Activated CD4-positive, alpha-beta T cell treated with anti-CD3 and anti-CD28 coated beads, Interleukin-10, Interleukin-2, amounts not matched to agents 100 ng/mL and 50 ng/mL, durations not matched to agents 16 hours and 8 hours (primary cell): ENCODE measurements at places on chromosomes 13 and 19.

DNA sequence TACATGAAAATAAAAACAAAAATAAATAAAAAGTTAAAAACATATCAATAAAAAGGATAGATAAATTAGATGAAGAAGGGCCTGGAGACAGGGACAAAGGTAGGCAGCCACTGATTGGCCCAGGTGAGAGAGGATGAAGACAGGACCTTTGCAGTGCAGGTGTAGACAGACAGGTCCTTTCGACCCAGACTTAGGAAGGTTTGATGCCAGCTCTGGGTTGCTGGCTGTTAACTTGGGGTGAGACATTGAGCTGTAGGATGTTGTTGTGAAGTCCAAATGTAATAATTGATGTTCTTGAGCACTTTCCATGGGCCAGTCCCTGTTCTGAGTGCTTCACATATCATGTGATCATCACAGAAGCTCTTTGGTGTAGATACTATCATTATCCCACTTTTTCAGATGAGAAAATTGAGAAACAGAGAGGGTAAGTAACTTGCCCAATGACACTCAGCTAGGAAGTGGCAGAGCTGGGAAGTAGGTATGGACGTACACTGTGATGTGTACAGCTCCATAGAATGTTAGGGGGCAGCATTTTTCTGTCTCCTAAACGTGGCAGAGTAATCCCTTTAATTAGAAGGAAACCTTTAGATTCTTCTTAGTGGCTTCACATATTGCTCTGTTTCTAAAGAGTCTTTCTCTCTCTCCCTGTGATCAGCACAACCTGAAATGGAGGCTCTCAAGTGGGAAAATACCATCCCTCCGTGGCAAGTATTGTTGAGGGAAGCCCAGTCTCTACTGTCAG lies 76.0 kb upstream of the STK24 start:
- DNase-seq = no peak

- DNase-seq = peak; percentile 34
Measured at GRCh38 chr13:46492946-46493345, 60.0 kb upstream of the LRCH1 start.

- DNase-seq = no peak
Measured at GRCh38 chr13:98792785-98793495, 40.5 kb upstream of the SLC15A1 start.

- no peak for DNase-seq
Measured at GRCh38 chr19:33437393-33437820, 63.9 kb downstream of the CEBPG start.

DNA sequence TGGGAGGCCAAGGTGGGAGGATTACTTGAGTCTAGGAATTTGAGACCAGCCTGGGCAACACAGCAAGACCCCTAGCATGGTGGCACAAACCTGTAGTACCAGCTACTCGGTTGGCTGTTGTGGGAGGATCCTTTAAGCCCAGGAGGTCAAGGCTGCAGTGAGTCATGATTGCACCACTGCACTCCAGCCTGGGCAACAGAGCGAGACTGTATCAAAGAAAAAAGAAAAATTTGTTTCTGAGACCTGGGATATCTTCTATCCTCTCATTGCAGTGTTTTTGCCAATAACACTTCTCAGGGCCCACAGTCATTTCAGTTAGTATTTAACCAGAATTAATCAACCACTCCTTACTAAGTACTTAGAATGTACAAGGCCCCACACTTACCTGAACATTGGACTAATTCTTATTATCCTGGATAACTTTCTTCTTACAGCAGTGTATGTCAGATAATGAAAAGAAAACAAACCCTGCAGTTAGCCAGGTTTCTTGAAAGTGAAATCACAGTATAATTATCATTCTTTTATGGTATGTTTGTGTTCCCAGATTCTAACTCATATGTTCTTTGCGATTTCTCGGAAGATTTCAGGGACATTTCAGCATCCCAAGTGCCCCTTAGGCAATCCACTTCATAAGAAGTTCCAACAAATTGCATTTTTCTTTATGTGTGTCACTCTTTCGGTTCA lies 75.6 kb upstream of the KLF5 start:
- no peak for DNase-seq

DNA sequence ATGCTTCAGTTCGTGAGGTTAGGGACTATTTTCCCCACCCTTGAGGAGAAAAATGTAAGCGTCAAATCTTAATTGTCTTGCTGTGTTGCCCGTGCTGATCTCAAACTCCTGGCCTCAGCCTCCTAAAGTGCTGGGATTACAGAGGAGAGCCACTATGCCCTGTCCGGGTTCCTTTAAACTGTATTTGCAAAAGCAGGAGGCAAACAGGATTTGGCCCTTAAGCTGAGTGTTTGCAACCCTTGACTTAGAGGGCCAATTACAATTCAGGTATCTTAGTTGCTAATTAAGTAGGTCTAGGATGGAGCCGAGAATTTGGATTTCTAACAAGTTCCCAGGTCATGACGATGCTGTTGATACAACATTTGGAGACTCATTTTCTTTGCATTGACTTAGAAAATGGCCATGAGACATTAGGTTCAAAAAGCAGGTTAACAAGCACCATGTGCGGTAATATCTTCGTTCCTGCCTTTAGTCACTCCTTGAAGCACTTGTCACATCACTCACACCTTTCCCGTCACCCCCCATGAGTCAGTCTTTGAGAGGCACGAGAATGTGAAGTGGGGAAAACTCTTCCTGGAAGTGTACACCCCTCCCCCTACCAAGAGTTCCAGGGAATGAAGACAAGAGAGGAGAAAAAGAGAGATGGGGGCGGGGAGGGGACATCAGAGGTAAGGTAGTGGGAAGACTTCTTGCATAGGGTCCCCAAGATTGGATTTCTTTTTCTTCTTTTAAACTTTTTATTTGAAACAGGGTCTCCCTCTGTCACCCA lies 2.6 kb downstream of the NAPSA start:
- DNase-seq = peak; percentile 88

- no peak for DNase-seq
Measured at GRCh38 chr13:100520936-100521850, 67.4 kb downstream of the GGACT start.

DNA sequence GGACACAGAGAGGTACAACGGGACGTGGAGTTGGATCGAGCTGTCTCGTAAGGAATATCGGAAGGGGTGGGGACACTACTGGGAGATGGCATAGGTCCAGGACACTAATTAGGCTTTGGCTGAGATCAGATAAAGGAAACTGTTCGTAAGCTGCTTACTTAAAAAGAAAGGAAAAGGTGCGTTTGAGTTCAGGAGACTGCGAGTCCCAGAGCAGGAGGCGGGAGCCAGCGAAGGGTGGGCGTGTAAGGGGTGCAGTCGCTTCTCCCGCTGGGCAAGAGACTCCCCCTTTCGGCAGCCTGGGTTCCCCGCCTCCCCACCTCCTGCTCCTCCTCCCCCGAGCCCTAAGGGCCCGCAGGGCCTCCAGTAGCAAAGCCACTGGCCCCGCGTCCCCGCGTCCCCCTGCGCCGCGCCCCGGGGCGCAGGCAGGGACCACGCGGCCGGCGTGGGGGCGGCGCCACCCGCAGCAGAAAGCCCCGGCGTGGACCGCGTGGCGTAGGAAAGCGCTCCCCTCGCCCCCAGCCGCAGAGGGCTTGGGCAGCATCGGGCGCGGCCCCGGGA lies 547 bp downstream of the ABCC4 start:
- DNase-seq = peak; percentile 66

DNA sequence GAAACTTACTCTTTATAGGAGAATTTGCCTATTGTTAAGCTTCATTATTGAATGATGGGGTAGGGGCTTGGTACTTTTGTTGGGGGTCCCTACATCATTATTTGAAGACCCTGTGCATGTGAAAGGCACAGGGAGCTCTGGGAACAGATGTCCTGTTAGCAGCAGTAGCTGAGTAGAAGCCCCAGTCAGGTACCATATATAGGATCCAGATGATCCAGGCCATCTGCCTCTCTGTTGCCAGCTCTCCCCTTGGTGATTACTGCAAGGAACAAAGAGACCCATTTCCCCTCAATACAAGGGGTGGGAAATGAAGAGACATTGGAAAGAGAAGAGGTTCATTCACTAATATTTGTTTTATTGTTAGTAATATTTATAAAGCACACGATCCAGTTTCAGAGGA lies 4.4 kb upstream of the MTMR6 start:
- no peak for DNase-seq

GRCh38 chr19:28884786-28885476 lies 328.0 kb downstream of the UQCRFS1 start:
- no peak for DNase-seq

- DNase-seq = peak; percentile 95
Measured at GRCh38 chr19:53394974-53395839, at the start of gene ZNF765. TSS of gene ZNF765 (plus strand) at chr19:53395149. CDS start at chr19:53398016, 2,867 bp downstream.

GRCh38 chr19:13869281-13869680 lies 7.7 kb upstream of the NANOS3 start:
- no peak for DNase-seq

DNA sequence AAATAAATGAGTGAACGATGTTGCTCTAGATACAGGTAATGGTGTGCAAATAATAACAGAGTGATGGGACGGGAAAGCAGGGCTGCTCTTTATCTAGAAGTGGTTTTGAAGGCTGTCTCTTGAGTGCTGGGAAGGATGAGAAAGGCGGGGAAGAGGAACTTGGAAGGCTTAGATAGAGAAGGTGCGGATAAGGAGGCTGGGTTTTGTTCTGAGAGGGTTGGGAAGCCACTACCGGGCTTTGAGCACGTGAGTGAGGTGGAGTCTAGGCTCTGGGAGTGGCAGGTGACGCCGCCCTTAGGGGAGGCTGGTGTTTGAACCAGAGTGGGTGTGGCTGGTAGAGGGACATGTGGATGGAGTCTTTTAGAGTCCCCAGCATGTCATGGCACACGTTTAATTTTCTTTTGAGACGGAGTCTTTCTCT lies 811 bp downstream of the ARMC6 start:
- peak; percentile 90 for DNase-seq

GRCh38 chr13:43444081-43444480 lies 342.7 kb downstream of the ENOX1 start:
- no peak for DNase-seq

DNA sequence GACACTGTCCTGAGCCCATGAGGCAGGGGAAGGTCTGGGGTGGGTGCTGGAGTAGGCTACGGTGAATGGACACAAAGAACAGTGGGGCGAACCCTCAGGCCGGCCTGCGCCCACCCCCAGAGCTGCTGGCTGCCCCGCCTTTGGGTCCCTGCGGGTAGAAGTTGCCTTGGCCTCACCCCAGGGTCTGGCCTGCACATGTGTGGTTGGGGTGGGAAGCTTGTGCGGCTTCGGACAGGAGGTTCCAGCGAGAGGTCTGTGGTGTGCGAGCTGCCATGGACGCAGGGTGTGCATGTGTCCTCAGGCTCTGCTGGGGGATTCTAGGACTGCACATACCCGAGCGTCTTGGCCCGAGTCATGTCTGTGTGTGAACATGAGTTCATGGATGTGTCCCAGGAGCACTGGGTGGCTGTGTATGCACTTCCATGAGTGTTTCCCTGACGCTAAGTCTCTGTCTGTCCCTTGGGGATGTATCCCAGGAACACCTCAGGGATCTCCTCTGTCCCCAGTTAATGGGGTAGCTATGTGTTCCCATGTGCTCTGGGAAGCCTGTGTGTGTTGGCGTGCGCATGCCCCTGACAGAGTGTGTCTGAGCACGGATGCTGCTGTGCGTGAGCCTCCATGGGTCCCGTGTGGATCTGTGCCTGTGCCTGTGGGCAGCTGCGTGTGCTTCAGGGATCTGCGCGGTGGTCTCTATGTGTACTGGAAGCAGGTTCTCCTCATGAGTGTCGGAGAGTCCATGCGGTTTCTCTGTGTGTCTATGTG lies 20.8 kb upstream of the POU2F2 start:
- no peak for DNase-seq

- no peak for DNase-seq
Measured at GRCh38 chr13:46604226-46604990, 51.4 kb downstream of the LRCH1 start.

- peak; percentile 24 for DNase-seq
Measured at GRCh38 chr19:50252111-50252886, 48.9 kb downstream of the MYH14 start.

DNA sequence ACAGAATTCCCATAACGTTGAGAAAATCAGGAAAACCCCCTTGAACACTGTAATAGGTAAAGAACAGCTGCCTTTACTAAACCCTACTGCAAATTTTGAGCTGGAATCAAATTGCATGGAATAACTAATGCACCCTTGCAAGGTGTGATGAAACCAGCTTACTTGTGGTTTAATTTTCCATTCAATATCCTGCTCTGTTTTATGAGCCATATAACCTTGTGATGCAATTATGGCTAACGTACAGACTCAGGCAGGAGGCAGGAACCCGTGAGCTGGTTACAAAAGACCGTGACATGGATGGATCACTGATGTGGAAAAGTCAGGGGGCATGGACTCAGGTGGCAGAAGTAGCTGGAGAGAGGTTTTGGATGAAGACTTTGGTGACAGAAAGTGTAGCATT lies 438.6 kb downstream of the COG6 start:
- DNase-seq = no peak

DNA sequence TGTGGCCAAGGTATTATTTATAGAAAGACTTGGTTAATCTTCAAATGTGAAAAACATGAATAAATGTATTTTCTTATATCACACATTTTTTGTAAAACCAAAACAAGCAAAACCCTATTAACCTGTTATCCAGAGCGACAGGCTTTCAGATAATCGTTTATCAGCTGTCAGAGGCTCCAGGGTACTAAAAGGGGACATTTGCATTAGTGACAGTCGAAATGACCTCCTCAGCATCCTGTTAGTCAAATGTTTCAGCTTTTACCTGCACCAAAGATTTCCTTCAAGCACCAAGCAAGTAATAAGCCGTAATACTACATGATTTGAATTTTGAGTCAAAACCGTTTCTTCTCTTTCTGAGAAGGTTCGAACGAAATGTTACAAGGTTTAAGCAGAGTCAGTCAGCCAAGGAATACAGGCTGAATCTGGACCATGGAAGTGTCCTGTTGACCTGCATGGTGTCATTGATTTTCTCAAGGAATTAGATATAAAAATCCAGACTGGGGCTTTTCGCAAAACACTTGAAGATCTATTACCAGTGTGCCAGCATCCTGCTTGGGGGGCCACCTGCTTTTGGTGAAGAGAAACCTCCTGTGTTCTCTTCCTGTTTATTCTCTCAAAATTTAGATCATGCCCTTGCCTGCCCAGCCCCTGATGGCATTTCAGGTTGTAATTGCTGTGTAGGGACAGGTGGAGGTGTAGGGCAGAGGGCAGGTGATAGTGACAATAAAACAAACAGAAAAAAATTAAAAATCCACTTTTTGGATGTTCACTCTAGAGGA lies 11.3 kb upstream of the RFC3 start:
- no peak for DNase-seq

GRCh38 chr19:1745589-1746031 lies 7.7 kb upstream of the ONECUT3 start:
- no peak for DNase-seq

- DNase-seq = peak; percentile 49
Measured at GRCh38 chr19:35445826-35446593, 2.0 kb upstream of the FFAR2 start.

DNA sequence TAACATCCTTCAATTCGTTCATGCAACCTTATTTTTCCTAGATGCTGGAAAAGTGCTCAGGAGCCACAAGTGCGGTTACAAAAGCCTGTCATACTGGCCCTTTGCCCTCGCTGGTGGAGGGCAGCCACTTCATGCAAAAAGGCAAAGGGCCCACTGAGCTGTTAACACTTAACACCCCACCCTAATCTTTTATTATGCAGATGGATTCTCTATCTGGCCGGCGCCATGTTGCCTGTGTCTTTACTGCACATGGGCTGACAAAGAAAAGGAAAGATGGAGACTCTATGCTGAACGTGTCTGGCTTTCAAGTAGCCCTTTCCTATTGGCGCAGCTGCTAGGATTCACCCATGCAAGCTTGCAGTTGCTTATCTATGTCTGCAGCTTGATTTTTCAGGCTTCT lies 10.8 kb downstream of the OR7D2 start:
- no peak for DNase-seq

GRCh38 chr19:48636859-48637448 lies at the start of gene DBP:
TSS of gene DBP (minus strand) at chr19:48637379. CDS start at chr19:48636994, 385 bp downstream.
- DNase-seq = no peak
